ENCODE measurements at places on chromosomes 5 and 9.

GRCh38 chr5:167822241-167822640, 469.2 kb upstream of the WWC1 start:
- no peak for DNase-seq

- DNase-seq: no peak
Observed at GRCh38 chr5:40754381-40755092, 1.2 kb downstream of the TTC33 start.

DNA sequence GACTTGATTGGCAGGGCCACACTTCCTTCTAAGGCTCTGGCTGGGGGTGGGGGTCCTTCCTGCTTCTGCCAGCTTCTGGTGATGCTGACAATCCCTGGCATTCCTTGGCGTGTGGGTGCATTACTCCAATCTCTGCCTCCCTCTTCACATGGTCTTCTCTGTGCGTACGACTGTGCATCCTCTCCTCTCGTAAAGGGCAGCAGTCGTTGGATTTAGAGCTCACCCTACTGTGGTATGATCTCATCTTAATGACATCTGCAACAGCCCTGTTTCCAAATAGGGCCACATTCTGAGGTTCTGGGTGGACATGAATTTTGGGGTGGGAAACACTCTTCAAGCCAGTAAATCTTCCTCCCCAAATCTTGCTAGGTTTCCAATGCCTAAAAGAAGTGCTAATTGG, 36.8 kb downstream of the ROPN1L start:
- DNase-seq: no peak

- no peak for DNase-seq
Observed at GRCh38 chr9:80555782-80556325, 984.1 kb downstream of the TLE4 start.

DNA sequence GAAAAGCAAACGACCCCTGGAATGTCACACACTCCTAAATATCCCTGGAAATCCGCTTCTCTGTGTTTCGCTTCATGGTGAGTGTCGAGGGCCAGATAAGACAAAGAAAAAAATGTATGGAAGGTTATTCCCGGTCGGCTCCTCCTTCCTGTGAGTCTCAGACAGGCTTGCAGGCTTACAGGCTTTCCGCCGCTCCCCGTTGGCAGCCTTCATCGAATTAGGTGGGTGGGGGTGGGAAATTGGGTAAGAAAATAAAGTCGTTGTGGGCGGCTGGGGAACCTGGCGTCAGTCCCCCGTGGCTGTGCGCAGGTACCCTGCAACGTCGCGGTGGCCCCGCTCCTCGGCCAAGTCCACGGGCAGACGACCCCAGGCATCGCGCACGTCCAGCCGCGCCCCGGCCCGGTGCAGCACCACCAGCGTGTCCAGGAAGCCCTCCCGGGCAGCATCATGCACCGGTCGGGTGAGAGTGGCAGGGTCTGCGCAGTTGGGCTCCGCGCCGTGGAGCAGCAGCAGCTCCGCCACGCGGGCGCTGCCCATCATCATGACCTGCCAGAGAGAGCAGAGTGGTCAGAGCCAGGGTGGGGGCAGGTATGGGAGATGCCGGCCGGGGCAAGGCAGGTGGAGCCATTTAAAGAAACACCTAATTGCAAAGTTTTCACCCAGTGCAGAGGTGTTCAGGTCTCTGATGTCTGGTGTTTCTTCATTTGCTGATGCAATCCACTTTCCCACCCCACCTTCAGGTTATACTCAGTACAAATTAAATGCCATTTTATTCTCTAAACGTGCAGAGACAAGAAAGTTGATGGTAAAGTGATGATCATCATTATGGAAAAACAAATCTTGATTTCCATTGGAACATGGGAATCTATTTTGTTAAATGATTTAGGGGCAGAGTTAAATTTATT, 3.2 kb downstream of the CDKN2B start:
- no peak for DNase-seq

DNA sequence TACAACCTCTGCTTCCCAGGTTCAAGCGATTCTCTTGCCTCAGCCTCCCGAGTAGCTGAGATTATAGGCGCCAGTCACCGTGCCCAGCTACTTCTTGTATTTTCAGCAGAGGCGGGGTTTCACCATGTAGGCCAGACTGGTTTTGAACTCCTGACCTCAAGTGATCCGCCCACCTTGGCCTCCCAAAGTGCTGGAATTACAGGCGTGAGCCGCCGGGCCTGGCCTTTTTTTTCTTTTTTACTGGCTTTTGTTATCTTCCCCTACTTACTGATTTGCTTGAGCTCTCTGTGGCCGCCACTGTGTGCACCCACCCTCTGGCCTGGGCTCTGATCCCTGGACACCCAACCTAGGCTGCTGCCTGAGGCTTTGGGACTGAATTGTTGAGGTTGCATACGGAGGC, 60.3 kb downstream of the ANKRD33B start:
- no peak for DNase-seq

DNA sequence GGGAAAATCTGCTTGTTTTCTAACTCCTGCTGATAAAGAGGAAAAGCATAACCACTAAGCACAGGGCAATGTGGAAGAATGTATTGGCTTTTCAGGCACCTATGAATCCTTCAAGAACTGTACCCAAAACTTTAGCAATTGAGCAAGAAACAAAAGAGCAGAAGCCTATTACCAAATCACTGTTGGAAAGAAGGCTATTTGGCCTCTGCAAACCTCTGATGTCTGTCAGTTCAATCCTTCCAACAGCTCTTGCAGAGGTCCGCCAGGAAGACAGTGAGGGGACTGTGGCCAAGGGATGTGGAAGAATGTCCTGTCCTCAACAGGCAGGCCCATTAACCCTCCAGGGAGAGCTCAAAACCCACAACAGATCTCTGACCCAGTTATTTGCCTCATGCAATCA, 328.6 kb downstream of the ENC1 start:
- no peak for DNase-seq

Measured in stimulated activated CD4-positive, alpha-beta T cell treated with anti-CD3 and anti-CD28 coated beads, TNF-alpha, amount 100 ng/mL, for 24 hours (primary cell).